ENCODE measurements at places on chromosomes 2 and 18. TPM values are rescaled to one million over a fixed set of nuclear protein-coding genes. Genes with fewer than 3 reads are reported as not detected.

CRYGC gene
- not detected for total RNA-seq

DNA sequence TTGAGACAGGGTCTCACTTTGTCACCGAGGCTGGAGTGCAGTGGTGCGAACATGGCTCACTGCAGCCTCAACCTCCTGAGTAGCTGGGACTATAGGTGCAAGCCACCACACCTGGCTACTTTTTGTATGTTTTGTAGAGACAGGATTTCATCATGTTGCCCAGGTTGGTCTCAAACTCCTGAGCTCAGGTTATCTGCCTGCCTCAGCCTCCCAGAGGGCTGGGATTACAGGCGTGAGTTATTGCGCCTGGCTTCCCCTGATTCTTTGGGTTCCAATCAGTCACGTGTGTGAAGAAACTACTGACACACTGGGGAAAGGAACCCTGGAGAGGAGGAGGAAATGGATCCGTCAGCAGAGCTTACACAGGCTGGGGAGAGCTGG lies 22.3 kb upstream of the RAB10 start:
- no peak for DNase-seq

DNA sequence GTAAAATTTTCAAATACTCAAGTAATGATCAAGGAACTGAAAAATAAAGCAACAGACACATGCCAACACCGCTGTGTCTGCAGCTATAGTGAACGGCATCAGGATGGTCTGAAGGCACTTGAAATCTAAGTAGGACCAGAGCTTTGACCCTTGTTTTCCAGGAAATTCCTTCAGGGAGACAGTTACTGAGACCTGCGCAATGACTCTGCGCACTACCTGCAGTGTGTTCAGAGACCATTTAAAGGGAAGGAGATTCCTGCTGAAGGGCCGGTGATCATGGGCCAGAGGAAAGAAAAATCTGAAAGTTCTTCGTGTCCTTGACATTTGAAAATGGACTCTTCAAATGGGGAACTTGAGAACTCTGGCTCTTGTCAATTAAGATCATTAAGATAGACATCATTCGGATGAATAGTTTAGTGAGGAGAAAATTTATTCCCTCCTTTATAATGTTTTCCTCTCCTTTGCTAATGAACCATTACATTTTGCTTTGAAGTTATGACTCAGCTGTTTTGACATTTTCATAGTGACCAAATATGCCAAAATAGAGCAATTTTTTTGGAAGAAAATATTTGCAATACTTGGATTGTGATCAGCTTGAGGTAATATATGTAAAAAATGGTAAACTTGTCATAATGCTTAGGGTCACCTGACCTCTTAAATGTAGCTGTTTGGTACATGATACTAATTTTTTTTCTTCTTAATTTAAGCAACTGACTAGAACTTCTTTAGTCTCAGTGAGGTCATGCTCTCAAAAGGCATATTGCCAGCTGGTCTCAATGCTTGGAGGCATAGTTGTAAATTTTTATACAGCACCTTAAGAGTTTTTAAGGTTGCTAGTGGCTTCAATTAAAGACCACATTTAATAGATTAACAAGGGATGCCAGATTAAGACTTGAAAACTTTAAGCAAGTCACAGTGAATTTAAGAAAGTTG lies 329.3 kb downstream of the ARHGAP15 start:
- DNase-seq = no peak

- DNase-seq = no peak
These were observed 8.8 kb downstream of the IWS1 start for GRCh38 chr2:127517465-127517864.

DNA sequence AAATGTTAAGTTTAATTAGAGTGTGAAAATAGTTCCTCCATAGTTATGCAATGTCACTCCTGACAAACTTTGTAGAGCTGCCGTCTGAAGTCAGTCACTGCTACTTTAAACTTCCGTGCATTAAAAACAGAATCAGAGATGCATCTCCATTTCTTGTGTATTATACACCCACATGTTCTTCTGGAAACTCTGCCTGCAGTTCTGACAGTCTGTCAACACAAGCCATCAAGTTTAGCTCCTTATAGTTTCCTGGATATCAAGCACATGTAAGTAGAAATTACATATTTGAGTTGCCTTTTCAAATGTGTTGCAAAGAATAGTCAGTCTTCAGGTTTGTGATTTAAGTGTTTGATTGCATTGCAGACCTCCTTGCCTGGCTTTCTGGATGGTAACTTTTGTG lies 184.3 kb downstream of the CTNNA2 start:
- no peak for DNase-seq

- DNase-seq = no peak
These were observed 27.2 kb upstream of the CDH2 start for GRCh38 chr18:28204154-28204553.

CDH19 gene
- 12.1 TPM for total RNA-seq

DOCK10 gene
- total RNA-seq = 2.3 TPM

LYG1 gene
- total RNA-seq = 0.77 TPM

GREB1 gene
- total RNA-seq = 8.2 TPM

GRCh38 chr2:241799522-241800197 lies 9.3 kb upstream of the NEU4 start:
- no peak for DNase-seq

GRCh38 chr2:4098137-4098536 lies 394.8 kb downstream of the DCDC2C start:
- DNase-seq = no peak

DNA sequence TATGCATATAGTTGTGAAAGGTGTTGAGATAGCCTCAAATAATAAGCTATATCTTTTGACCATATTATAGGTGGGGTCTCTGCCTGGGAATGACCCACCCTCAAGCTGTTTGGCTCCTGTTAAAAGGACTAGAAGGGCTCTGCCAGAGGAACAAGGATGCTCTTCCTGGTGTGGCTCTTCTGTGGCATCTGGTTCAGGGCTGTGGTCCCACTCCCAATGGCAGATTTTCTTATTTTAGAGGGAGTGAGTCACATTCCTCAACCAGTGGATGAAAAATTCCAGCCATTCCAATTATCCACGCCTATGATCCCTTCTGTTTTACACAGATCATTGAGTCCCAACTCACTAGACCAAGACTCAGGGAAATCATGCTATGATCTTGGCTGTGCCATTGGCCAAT lies 119.9 kb downstream of the PARD3B start:
- DNase-seq = no peak

DNA sequence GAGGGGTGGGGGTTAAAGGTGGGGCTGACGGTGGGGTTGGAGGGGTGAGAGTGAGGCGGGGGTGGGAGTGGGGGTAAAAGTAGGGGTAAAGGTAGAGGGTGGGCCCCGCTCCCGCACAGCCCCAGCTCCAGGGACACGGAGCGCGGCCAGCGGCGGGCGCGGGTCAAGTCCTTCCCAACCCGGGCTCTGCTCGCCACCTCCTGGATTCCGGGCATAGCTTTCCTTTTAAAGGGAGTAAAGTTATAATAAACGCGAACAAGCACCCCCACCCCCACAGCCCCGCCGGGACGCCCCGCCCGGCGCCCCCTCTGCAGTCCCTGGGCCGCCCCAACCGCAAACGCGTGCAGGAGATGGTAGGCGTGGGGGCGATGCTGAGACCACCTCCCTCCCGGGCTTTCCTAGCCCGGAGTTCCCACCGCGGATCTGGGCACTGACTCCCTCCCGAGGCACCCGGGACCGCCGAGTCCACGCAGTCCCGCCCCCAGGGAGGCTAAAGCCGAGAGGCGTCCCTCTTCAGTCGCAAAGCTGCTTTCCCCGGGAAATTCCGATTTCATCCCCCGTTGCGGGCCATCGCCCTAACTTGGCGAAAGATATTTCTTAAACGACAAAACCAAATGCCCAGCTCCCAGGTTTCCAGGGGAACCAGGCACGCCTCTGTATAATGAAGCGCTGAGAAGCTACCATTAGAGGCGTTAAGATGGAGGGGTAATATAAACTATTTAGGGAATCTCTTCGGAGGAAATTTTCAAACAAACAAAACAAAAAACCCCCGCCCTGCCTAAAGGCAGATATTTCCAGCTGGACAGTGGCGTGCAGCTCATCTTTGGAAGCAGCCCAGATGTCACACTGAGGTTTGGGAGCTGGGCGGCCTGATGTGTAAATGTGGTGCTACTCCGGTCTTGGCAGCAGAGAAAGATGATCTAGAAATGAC lies at the start of gene LIMS2:
TSS of gene LIMS2 (minus strand) at position 200 of the 931 bp plus-strand sequence. CDS start 506 bp downstream, outside the sequence.
- peak; percentile 78 for DNase-seq

DNA sequence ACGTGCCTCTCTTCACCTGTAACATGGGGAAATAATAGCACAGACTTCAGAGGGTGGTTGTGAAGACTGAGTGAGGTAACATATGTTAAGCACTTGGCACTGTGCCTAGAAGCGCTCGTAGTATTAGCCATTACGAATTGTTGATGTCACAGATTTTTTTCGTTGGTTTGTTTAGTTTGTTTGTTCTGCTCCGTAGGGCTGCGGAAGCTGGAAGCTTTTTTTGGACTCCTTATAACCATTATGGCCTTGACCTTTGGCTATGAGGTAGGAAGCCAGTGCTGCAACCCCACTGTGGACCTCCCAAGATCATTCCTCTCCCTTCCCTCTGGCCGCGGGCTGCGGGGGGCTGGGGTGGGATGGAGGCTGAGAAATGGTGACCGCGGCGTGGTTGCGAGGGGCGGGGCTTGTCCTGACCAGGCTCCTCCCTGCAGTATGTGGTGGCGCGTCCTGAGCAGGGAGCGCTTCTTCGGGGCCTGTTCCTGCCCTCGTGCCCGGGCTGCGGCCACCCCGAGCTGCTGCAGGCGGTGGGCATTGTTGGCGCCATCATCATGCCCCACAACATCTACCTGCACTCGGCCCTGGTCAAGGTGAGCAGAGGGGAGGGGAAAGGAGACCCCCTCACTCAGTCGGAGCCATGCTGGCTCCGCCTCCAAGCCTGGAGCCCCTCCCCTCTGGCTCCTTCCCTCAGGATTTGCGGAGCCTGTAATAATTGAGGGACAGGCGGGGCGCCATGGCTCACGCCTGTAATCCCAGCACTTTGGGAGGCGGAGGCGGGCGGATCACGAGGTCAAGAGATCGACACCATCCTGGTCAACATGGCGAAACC lies 5.5 kb downstream of the SLC11A1 start:
- DNase-seq = peak; percentile 70

- DNase-seq = no peak
These were observed 45.9 kb downstream of the PIKFYVE start for GRCh38 chr2:208311954-208312353.

DLGAP1 gene
- total RNA-seq = not detected

DNA sequence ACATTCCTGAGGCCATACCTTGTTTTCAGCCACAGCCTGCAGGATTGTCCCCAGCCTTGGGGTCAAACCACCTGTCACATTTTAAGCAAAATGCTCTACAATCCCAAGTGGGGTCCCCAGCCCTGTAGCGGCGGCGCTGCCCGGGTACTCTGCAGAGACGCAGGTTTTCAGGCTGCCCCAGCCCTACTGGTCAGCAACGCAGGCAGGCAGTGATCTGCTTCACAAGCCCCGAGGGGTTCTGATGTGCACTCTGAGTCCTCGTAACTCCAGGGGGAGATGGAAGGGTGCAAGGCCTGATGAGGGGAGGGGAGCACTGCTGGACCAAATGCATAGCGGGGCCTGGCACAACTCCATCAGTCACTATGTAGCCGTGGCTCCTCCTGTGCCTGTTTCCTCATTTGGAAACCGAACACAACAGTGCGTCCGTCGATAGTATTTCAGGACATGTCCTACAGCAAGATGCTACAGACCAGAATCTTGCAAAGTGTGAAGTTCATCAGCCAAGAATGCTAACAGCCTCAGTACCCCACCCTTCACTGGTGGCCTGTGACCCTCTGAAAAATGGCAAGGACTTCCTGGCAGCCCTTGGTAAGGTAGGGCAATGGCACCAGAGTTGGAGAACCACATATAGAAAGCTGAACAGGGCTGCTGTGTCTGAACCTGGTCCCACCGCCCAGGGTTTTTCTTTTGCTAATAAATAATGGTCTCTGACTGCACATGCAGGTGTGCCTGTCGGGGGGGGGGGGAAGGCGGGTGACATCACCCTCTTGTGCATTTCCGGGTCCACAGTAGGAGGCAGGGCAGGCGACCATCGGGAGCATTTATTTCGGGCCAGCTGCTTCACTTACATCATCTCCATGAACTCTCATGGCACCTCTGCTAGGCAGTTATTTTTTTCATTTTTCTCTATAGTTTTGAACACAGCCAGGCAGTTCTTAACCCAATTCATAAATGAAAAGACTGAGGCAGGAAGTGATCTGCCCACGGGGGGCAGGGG lies 50.6 kb upstream of the TFCP2L1 start:
- no peak for DNase-seq

DNA sequence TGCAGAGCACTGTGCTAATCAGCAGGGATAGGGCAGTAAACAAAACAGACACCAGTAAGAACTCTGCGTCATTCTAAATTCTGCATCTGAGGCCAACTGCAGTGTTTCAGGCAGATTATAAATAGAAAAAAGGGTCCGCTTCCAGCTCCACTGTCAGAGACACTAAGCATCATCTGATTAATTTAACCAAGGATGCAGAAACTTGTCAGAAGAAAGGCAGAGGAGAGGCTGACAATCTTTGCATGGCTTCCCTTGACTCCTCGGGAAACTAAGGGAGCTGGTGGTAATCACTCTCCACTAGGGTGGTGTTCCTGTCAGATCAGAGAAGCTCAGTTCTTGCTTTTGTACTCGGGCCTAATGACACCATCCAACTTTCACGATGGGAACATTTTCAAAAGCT lies 123.5 kb downstream of the DNAH6 start:
- DNase-seq = no peak

KHK gene
- 4.0 TPM for total RNA-seq

NOTO gene
- not detected for total RNA-seq

DNA sequence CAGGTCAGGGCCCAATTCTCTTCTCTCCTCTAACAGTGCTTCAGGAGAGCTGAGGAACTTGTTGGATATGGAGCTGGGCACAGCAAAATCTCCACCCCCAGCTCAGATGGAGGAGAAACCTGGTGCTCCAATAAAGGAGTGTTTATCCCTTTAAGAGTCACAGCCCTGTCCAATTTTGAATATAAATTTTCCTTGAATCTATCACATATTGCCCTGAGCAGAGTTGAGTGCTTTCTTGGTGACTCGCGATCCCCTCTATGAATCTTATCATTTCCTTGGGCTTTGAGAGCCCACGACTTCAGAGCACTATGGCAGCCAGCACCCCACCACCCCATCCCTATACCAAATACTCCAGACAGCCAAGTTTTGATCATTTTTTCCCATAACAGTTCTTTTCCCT lies 34.4 kb upstream of the SMAD7 start:
- DNase-seq = no peak

DNA sequence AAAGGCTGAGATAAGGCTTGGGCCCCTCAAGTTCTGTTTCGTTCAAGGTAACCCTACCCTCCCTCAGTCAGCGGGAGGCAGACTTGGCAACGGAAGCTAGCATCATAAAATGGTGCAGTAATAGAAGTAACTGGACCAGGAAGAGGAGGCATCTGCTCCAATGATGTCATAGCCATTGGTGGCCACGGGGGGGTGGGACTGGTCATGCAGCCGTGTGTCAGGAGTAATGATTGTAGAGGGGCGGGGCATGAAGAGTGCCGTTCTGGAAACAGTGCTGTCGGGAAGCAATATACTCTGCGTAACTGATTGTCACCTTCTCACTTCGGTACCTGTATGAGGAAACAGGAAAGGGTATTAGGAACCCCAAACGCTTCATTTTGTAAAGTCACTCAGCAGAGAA lies 6.9 kb upstream of the POLR2D start:
- DNase-seq = no peak

DNA sequence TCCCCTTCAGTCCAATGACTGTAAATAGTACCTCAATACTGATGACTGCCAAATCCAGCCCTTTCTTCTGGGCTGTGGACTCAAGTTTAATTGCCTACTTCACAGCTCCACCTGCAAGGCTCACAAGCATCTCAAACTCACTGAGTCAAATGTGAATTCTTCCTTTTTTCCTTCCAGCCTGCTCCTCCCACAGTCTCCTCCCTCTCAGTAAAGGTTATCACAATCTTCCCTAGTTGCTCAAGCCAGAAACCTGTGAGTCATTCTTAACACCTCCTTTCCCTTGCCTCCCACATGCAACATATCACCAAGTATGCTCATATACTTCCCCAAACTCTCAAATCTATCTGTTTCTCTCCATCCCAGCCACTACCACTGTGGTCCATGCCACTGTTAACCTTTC lies 3.7 kb upstream of the MFSD6 start:
- DNase-seq = no peak
